RWPE2 (cell line): ENCODE measurements at places on chromosomes 3 and 15.

GRCh38 chr3:143650827-143651226 is 197.4 kb downstream of the SLC9A9 start:
- DNase-seq = no peak

DNA sequence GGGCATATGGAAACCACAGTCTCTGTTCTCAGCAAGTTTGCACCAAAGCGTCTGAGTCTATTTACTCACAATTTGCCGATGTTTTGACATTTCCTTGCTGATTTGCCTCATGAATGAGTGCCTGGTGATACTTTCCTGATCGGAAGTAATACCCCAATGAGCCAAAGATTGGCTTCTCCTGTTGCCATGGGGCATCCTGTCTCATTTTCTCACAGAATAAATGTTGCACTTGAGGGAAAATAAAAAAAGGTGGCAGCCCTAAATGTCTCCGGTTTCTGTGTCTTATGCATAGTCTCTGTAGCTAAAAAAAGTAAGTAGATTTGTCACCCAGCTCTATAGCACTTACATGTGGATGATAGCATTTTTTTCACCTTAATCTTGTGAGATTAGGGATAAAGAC is 73.7 kb upstream of the CADPS start:
- no peak for DNase-seq

DNA sequence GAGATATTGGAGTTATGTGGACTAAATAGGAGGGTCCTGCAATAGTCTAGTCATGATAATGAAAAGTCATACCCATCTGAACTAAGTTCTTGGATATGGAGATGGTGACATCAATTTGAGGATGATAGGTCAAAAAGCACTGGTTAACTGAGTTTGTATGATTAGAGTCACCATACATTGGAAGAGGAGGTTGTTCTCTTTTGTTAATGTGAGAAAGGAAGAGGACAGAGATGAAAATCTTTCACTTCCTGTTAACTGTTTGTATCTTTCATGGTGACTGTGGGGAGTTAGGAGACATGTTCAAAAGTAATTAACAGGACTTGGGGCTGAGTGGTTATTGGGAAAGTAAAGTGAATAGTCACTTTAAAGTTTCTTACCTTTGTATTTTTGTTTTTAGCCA is 11.1 kb downstream of the TMEM62 start:
- DNase-seq = no peak

DNA sequence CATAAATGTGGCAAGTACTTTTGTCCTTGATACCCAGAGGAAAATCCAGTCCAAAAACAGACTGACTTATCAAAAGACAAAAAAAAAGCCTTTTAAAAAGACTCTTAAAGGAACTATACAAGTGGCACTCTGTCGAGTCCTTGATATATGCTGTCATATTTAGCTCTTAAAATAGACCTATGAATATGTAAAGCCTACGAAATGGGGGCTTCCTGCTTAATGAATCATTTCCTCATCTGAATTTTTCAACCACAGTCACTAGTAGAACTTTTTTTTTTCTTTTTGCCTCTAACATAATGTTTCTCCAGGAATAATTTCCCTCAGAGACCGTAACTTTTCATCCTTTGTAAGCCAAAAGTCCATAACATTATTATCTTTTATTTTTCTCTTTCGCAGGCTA is 95.8 kb downstream of the P3H2 start:
- no peak for DNase-seq

DNA sequence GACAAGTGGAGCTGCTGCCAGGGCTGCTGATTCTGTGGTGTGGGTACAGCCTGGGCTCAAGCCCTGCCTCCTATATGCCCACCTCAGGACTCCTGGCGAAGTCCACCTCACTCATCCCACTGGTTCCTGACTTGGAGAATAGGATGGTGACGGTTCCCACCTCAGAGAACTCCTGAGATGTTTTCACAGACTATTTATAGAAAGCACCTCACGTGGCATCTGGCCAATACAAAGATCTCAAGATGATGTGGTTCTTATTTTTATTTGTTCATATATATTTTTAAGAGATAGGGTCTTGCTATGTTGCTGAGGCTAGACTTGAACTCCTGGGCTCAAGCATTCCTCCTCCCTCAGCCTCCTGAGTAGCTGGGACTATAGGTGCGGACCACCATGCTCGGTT is 236.9 kb upstream of the BHLHE40 start:
- DNase-seq = no peak

DNA sequence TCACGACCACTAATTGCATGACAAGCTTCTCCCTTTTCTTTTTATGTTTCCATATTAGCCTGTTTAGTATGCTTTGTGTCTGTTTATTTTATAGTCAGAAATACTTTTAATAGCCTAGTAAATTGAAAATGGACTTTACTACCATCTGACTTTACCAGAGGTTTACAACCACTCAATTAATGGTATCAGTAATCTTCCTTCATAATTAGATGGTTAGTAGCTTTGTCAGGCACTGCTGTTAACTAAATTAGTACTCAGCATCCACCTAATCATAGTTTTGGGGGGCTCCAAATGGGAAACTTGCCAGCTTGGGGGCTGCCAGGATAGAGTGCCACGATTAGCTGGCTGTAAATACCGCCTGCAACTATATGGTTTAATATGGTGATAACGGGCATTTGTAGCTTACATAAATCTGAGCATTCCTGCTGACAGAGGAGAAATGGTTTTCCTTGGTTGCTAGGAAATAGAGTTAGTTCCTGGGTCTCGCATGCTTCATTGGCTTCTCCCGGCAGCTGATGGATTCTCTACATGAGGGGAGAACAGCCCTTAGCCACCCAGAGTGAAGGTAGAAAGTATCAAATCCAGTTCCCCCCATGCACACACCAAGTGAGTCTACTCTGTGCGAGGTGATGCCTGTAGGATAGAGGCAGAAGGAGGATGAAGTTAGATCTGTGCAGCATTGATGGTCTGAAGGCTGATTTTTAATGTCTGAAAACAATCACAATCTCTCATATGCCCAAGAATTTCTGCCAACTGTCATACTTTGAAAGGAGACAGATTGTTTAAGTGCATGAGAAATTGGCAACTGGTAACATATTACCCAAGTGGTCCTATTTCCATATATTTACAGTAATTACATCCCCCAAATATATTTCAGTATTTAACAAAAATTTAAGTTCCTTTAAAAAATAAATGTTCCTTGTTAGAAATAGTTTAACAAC is 326.6 kb upstream of the PROK2 start:
- no peak for DNase-seq

- DNase-seq = no peak
These were observed 146.1 kb upstream of the THBS1 start for GRCh38 chr15:39434751-39435238.

DNA sequence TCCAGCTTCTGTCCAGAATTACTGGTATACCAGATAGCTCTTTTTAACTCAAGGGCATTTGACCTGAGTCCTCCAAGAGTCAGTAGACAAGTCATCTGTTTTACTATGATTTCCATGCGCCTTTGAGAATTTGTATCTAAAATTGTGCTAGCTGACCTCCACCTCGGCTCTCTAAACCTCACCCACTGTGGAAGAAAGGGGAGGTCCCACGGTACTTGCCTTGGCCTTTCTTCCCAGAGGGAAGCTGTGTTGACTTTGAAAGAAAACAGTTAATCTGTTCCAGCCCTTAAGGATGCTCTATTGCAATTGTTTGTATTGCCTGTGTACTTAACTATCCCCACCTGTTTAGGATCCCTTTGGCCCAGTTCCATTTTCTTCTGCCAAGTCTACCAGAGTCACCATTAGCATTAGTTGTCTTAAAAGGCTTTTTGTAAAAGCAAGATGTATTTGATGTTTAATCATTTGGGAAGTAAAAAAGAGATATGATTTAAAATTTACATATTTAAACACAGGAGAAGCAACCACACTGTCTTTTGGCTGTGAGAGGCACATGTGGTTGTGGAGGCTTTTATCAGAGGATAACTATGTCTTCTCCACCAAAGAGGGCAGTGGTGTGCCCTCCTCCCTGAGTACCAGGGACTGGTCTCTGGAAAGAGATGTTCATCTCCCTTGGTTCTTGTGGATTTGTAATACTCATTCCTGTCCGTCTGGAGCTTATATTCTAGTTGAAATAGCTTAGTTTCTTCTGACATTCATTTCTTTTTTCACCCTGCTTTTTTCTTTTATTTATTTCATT is 88.8 kb downstream of the CRTC3 start:
- no peak for DNase-seq

GRCh38 chr15:92803852-92804609 is 96.1 kb upstream of the CHD2 start:
- peak; percentile 99 for DNase-seq

- no peak for DNase-seq
These were observed 156.0 kb downstream of the XXYLT1 start for GRCh38 chr3:195114786-195115599.

DNA sequence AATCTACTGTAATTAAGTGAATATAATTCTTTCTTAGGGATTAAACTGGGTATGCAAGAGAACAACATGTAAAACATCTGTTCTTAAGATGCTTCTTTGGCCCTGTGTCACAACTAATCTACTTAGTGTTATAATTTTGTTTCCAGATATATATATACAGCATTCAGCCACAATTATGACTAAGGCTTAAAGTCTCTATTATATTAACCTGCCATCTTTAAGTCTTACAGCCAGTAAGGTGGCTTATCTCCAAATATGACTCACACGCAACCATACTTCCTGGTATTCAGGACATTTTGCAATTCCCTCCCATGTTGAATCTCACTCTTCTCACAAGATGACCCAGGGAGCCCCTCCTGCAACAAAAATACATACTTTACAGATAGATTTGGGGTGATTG is 6.6 kb upstream of the KBTBD8 start:
- no peak for DNase-seq

GRCh38 chr15:39728845-39729244 is 53.8 kb downstream of the FSIP1 start:
- no peak for DNase-seq

DNA sequence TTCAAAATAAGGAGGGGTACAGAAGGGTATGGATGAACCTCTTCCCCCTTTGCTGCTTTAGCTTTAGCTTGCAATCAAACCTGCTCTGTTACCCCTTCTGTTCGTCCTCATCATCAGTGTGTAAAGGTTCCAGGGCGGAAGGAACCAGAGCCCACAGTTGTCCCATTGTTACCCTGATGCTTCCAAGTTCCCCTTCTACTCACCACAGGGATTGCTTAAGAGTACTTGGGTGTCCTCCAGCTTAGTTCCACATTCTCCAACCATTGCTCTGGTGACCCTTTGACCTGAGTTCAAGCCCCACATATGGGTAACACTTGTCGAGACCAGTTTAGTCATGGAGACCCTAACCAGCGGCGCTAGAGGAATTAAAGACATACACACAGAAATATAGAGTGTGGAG is 1080.1 kb upstream of the ALCAM start:
- no peak for DNase-seq

- DNase-seq = no peak
These were observed 216.4 kb upstream of the DPPA4 start for GRCh38 chr3:109553591-109554371.

DNA sequence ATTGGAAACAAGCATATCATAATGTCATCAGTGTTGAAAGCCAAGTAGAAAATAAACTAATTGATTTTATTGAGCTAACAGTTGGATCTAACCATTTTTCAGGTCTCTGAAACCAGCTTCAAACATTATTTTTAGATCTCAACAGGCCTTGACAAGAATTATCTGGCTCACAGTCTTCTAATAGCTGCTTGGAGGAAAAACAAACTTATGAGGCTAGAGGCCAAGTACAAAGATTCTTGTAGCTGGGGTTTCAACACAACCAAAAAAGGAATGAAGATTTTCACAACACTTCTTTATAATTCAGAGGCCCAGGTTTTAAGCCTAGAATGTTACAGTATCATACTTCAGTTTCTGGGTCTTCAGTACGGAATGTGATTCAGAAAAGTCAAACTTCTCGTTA is 3.7 kb downstream of the SETMAR start:
- no peak for DNase-seq

- no peak for DNase-seq
These were observed 85.2 kb upstream of the ZNF385D start for GRCh38 chr3:21836227-21836626.

GRCh38 chr3:50010959-50011358 is 71.0 kb downstream of the RBM6 start:
- no peak for DNase-seq

DNA sequence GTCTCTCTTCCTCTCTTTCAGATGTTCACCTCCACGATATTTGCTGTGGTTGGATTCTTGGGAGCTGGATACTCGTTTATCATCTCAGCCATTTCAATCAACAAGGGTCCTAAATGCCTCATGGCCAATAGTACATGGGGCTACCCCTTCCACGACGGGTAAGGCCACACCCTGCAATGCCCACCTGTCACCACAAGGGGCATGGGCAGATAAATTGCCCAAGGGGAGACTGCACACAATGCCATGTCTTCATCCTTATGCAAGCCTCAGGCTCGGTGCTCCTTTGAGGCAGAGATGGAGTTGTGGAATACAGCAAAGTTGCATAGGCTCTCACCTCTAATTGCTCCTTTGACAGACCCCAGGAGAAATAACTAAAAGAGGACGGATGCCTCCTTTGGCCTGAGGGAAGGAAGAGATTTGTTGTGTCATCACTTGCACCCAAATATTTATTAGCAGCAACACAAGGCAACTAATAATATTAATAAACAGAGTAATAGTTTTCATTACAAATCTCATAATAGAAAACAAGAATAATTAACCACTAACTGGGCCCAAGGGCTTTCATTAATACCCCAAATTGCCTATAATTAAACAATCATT is 13.2 kb downstream of the TM4SF4 start:
- DNase-seq = no peak

- DNase-seq = no peak
These were observed 5.1 kb downstream of the POLG start for GRCh38 chr15:89329329-89330084.

DNA sequence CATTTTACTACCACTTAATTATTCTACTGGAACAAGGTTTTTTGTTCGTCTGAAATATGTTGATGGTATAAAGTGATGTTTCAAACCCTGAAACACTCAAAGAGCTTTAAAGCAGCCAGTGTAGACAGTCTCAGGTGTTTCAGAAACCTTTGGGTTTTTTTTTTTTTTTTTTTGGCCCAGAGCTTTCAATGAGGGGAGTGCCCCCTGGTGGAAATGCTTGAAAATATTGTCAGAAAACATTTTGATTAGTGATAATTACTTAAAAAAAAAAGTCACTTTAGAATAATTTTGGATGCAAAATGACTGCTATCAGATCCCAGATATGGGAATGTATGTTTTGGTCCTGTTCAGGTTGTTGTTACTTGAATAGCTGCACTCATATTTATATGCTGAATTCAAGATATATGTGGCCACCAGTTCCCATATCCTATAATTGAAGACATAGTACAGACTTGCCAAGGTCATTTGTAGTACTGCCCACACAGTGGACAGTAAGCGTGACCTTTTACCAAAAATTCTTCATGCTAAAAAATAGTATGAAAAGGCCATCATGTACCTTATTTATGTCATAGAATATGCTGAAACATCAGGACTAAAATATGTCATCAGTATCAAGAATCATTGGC is 35.9 kb downstream of the SATB1 start:
- no peak for DNase-seq
